ENCODE measurements at places on chromosomes 13 and 19.

GRCh38 chr19:12766051-12766521 lies 9.3 kb downstream of the HOOK2 start:
- DNase-seq: no peak

- DNase-seq: no peak
Measured at GRCh38 chr13:46687810-46688209, 109.2 kb downstream of the ESD start.

DNA sequence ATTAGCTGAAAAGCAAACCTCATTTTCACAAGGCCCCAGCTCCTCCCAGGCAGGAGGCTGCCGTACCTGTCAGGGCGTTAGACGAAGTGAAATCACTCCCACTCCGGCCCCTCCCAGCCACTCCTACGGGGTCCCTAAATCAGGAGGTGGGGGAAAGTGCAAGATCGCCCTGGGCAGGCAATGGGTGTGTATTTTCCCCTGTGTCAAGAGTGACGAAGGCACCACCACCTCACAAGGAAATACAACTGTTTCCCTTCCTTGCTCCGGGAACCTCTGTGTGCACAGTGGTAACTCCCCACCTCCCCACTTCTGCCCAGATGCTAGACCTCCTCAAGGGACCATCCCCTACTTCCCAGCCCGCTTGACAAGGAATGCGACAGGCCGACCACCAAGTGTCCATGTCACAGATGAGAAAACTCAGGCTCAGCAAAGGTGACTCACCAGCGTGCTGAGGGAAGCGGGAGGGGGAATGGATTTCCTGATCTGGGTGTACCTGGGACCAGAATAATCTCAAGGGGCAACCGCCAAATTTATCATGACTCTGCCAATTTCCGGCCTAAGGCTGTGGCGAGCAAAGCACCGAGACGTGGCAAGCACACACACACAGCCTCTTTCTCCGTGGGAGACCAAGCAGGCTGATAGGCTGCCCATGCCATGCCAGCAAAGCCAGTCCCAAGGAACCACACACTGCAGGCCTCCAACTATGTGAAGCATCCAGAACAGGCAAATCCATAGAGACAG lies 7.3 kb downstream of the PPP6R1 start:
- DNase-seq: no peak

GRCh38 chr19:5504114-5504513 lies 48.9 kb downstream of the ZNRF4 start:
- DNase-seq: no peak

GRCh38 chr13:99481366-99481765 lies 19.9 kb upstream of the TM9SF2 start:
- DNase-seq: no peak

GRCh38 chr19:55146705-55147273 lies 2.2 kb downstream of the TNNT1 start:
- peak; percentile 74 for DNase-seq

DNA sequence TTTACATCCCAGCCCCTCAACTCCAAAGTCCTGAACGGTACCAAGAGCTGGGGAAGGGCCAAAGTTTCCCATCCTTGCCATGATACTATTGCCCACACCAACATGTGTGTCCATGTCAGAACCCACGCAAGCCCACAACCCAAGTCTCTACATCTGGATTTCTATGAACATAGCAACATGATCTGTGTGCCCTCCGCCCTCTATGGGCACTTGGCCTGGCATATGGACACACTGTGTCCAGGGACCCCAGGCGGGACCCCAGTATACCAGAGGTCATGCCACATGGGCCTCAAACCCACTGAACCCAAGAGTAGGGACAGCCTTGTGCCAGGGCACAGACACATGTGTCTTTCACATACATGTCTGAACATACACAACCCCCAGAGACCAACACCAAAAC lies 2.0 kb downstream of the LRFN1 start:
- no peak for DNase-seq

DNA sequence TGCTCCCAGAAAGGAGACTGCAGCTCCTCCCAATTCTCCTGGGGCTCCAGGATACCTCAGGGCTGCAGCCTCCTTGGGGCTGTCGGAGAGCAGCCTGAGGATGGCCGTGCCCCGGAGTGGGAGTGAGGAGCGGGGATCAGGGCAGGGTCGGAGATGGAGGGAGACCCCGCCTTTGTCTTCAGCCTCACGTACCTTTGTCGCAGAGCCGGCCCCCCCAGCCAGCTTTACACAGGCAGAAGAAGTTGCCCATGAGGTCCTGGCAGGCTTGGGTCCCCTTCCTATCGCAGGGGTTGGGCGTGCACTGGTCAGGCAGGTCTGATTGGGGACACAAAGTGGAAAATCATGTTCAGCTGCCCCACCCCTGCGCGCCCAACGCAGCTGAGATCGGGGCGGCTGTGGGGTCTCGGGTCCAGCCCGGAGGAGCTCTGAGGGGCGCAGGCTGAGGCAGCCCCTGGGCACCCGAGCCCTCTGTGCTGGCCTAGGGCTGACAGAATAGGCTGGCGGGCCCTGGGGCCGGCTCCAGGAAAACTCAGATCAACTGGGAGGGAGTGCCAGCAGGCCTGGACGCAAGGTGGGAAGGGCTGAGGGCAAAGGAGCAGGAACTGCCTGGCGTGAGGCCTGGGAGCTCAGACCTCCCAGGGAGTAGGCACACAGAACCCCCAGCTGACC lies 24.2 kb downstream of the GAS6 start:
- DNase-seq: no peak

DNA sequence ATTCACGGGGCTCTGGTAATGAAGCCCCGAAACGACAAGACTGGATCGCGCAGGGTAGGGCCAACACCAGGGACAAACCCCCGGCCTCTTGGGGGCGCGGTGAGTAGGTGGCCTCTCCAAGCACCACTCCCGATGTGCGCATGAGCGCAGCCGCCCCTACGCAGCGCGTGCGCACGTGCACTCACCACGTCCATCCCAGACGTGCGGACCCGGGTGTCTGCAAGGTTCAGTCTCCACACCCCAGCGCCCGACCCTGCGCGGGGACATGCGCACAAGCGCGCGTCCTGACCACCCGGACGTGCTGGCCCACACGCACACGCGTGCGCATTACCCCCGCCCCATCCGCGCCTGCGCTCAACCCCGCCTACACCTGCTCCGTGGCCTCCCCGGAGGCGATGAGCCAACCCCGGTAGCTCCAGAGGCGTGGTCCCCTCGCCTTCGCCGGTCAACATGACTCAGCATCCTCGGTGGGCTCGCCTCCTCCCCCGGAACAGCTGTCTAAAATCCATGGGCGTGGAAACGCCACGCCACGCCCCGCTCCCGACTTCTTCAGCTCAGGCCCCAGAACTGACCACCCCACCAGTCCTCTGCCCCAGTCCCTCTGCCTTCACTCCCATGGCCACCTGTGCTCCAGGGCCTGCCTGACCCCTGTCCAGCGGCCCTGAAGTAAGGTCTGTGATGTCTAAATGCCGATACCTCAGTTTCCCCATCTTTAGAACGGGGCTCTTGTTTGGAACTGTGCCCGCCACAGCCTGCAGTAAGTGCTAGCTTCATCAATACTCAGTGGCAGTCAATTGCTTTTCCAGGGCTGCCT lies 5.6 kb upstream of the GPI start:
- peak; percentile 97 for DNase-seq

DNA sequence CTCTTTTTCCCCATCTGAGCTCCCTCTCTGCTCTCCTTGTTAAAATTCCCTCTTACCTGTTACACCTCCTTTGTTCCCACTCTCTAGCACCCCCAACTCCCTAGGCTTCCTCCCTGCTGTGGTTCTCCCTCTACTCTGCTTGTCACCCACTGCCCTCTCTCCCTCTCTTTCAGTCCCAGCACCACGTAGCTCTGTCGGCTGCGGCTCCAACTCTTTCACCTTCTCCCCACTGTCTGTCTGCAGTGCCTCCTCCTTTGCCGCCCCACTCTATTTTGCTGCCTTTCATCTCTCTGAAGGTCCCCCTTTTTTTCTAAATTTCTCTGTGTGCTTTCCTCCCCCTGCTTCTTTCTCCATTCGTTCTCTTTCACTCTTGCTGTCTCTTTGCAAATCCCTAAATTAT lies 1.1 kb downstream of the ZNF836 start:
- DNase-seq: peak; percentile 27

DNA sequence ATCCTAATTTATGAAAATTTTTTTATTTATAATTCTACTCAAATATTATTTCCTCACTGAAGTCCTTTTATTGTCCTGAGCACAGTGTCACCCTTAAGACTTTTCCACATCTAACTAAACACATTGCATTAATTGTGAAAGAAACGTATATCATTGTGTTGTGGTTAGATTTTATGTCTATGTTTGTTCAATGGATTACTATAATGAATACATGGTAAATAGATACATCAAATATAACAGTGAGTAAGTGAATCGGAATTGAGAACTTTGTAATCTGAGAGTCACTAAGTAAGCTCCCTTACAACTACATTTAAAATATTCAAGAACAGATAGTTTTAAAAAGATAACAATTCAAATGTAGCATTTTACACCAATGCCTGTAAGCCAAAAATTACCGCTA lies 417.6 kb upstream of the PCDH20 start:
- no peak for DNase-seq

GRCh38 chr19:11570039-11570462 lies 7.4 kb downstream of the ACP5 start:
- DNase-seq: peak; percentile 11

GRCh38 chr13:67259208-67259607 lies 29.1 kb upstream of the PCDH9 start:
- no peak for DNase-seq

DNA sequence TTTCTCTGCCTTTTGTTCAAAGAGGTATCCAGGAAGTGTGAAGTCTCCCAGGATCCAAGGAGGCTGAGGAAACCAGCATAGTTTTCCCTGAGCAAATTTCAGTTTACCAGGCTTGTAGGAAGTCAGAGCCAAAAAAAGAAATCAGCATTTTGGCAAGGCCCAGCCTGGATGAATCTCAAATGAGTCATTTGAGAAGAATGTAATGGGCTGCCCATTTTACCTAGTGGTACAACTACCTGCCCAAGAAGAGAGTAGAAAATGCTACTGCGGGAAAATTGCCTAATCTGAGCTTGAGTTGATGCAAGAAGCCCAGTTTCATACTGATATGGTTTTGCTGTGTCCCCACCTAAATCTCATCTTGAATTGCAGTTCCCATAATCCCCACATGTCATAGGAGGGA lies 284.1 kb upstream of the ZNF507 start:
- no peak for DNase-seq

- DNase-seq: no peak
Measured at GRCh38 chr13:99044764-99045163, 66.9 kb upstream of the DOCK9 start.

DNA sequence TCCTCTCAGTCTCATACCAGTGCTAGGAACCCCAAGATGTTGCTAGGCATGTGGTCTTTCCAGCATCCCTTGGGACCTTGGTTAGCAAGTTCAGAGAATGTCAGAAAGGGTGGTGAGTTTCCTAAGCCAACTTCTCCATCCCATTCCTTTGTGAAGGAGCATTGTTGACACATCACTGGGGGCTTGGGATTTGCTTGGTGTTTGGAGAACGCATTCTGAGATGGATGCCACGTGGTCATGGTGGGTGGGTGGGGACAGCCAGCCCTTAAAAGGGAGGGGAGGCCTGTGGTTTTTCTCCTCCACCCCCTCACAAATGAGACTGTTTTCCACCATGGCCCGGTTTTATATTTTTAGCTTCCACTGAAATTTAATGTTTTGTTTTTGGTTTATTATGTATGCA lies 83.3 kb upstream of the ZNF536 start:
- DNase-seq: no peak

GRCh38 chr13:21076253-21076652 lies 14.9 kb upstream of the LATS2 start:
- no peak for DNase-seq

GRCh38 chr13:98352226-98352625 lies 175.2 kb upstream of the RNF113B start:
- DNase-seq: no peak

DNA sequence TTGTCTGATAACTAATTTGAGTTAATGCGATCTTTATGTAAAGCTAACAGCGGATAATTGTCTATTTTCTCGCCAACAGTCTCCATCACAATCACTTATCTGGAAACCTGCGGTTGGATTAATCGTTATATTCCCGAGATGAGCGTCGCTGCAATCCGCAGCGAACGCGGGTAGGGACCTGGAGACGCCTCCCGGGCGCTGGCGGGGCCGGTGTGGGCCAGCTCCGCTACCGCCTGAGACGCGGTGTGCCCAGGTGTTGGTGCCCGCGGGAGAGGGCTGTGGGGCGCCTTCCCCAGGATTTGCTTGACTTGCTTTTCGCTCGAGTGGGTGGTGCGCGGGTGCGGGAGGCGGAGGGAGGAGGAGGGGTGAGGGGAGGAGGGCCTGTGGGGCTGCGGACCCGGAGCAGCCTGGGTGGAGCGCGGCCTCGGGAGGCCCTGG lies 38.3 kb downstream of the SOX1 start:
- DNase-seq: no peak

DNA sequence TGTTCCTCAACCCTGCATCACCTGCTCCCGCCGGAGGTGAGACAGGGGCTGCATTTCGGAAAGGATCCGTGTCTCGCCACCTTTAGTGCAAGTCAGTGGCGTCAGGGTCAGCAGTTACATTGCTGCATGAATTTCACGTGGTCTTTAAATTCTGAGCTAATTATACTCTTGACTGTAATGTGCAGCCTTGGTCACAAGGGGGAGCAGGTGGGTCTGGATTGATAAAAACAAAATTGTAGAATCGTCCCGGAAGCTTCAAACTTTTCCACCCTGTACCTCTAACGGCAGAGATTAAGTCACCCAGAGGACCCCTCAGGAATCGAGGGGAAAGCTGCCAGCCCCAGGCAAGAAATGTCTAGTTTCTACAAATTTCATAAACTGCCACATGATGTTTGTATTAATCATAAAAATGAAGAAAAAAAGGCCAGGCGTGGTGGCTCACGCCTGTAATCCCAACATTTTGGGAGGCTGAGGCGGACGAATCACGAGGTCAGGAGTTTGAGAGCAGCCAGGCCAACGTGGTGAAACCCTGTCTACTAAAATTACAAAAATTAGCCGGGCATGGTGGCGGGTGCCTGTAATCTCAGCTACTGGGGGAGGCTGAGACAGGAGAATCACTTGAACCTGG lies 20.2 kb downstream of the BBC3 start:
- DNase-seq: peak; percentile 70

DNA sequence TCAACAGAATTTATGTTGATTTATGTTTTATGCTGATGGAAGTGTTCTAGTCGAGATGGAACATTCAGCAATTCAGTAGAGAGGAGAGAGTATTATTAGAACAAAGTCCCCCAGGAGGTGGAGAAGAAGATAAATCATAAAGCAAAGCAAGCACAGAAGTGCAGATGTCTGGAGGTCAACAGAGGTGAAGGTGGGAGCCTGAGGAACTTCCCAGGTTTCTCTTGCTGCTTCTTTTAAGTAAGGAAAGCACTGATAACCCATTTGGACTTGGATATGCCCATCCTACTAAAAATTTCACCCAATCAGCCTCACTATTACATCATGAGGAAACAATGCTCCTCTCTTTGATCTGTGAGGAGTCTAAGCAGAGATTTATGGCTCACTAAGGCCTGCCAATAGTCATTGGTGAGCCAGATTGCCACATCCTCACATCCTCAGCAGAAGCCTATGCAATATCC lies 98.8 kb downstream of the EPSTI1 start:
- no peak for DNase-seq

- peak; percentile 80 for DNase-seq
Measured at GRCh38 chr13:42594481-42595252, 20.7 kb downstream of the TNFSF11 start.

- DNase-seq: no peak
Measured at GRCh38 chr19:57382806-57383488, 6.7 kb upstream of the ZNF548 start.

GRCh38 chr13:113526466-113527220 lies 36.1 kb upstream of the DCUN1D2 start:
- DNase-seq: no peak

- no peak for DNase-seq
Measured at GRCh38 chr19:29121684-29122083, 91.3 kb downstream of the UQCRFS1 start.
